ENCODE measurements at places on chromosomes 5 and 9. TPM values are rescaled to one million over a fixed set of nuclear protein-coding genes. Genes with fewer than 3 reads are reported as not detected.

GRCh38 chr9:124257844-124258606 is at the start of gene NEK6:
Gene NEK6 (plus strand): TSS chr9:124257949. CDS start chr9:124301965, 44,016 bp downstream.
- peak; percentile 58 for DNase-seq

- DNase-seq, result no peak
These were observed 5.4 kb upstream of the MAP1B start for GRCh38 chr5:72101828-72102227.

DNA sequence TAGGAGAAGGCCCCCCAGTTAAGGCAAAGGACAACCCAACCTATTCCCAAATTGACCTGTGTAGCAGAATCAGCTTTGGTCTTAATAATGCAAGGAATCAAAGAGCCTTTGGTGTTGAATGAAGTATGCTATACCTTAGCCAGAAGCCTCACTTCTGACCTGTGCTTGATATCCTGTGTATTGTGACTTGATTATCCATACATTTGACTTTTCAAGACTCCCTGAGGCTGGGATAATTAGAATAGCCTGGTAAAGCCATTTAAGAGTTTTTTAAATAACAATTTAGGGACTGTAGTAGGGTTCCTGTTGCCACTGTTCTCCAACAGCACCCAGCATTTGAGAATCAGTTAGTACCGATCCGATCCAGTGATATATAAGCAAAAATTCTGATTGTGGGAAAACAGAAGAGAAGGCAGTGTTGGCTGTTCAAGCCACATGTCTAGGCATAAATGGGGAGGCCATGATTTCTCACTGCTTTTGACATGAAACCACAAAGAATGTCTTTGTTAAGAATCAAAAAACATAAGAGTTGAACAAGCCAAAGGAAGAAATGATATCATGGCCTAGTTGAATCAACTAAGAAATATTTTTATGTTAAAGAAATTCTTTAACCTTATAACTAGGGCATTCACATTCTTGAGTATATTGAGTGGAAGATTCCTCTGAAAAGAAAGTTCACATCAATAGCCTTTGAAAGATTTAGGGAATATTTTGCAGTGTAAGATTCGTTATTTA is 98.9 kb downstream of the F2RL2 start:
- DNase-seq, result no peak

DNA sequence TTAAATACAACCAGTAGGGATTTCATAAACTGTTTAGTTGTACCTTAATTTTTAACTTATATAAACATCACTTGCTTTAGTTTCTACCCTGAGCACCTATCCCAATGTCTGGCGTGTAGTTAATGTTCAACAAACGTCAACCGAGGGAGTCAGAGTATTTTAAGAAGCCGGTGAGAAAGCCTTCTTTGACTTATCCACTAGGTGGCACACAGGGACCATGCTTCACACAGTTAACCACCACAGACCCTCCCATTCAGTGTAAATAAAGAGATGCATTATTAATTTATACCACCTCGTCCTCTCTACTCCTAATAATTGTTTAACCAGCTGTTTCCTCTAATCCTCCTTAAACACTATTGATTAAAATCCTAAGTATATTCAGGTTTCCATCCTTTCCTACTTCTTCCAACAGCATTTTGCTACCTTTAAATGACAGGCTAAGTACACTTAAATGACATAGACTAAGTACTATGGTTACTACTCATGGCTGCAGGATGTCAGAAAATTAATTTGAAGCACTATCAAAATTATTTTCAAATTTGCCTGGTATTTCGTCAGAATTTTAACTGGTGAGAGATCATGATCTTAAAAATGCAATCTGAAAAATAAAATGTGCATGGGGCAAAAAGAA is 2.3 kb downstream of the HAPLN1 start:
- DNase-seq, result no peak

- no peak for DNase-seq
These were observed 93.1 kb downstream of the RALGPS1 start for GRCh38 chr9:127007638-127008037.

DNA sequence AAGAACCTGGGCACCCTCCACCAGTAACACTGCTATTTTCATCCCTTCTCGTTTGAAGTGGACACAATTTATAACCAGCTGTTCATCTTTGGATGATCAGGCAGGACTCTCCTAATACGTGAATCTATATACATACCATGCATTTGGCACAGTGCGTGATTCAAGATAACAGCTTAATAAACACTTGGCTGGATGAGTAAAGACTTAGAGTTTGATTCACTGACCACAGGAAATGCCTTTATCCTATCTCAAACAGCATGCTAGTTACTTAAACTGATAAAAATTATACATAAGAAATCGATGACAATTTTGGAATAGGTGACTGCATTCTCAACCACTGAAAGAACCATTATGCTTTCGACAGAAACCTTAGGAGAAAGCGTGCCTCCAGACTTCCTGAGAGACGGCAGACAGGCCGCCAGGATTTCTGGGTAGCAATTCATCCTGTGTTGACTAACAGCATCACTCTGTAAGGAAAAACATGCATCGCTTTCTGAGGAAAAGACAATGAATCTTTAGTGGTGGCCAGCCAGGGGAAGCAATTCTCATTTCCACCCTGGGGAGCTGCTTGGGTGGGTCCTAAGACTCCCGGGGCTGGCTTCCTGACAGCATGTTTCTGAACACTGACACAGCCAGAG is 9.7 kb downstream of the MRPL36 start:
- DNase-seq, result no peak

DNA sequence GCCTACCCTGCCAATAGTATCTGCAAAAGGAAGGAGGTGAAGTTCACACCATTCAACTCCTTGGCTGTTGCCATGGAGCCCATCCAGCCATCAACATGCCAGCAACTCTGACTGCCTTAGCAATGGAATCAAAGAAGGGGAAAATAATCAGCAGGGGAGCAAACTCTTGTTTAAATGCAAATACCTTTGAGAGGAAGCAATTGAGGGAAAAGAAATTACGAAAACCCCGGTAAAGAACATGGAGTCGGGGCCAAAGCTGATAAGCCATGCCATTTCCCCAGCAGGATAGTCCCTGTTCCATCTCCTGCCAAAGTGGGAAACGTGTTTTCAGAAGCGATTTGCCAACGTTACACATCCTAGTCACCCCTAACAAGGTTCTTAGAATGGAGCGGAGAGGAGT is 69.0 kb downstream of the MFAP3 start:
- no peak for DNase-seq

DNA sequence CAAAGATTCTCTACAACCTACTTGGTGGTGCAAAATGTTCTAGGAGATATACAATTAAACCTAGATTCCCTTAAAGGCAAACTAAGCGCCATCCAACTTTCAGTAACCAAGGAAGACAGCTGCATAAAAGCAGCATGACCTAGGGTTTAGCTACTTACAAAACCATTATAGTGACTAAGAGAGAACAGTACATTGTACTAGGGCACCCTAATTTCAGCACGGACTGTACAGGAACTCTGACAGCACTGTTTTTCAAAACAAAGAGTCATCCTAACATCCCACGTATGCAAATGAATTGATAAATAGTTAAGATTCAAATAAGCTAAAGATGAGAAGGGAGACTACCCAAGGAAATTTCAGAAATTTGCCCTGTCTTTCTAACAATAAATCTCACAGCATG is 30.0 kb downstream of the STRBP start:
- DNase-seq, result no peak

GRCh38 chr5:73374520-73375190 is 73.9 kb downstream of the FOXD1 start:
- no peak for DNase-seq

DNA sequence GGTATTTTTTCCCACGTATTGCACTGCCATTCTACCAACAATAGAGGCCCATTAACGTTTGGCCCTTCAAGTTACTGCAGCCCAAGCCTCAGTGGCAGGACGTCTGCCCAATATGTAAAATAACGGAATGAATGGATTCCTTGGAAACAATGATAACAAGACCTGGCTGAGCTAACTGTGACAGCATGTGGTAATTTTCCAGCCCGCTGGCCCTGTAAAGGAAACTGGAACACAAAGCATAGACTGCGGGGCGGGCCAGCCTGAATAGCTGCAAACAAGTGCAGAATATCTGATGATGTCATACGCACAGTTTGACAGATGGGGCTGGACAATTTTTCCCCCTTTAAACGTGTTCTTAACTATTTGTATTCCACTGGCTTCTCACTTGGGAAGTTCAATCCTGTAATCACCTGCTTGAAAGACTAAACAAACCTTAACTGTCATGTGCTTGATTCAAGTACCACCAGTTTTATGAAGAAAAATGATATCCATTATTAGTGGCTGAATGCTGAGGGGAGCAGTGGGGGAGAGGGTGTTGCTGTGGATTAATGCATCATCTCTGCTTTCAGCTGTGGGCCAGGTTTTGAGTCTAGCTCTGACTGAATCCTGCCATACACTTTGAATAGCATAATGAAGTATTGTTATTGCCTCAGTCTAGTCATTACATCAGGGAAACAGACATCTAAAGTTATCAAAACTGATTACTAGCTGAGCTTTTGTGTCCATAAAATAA is 323.9 kb downstream of the TMEM161B start:
- no peak for DNase-seq

DNA sequence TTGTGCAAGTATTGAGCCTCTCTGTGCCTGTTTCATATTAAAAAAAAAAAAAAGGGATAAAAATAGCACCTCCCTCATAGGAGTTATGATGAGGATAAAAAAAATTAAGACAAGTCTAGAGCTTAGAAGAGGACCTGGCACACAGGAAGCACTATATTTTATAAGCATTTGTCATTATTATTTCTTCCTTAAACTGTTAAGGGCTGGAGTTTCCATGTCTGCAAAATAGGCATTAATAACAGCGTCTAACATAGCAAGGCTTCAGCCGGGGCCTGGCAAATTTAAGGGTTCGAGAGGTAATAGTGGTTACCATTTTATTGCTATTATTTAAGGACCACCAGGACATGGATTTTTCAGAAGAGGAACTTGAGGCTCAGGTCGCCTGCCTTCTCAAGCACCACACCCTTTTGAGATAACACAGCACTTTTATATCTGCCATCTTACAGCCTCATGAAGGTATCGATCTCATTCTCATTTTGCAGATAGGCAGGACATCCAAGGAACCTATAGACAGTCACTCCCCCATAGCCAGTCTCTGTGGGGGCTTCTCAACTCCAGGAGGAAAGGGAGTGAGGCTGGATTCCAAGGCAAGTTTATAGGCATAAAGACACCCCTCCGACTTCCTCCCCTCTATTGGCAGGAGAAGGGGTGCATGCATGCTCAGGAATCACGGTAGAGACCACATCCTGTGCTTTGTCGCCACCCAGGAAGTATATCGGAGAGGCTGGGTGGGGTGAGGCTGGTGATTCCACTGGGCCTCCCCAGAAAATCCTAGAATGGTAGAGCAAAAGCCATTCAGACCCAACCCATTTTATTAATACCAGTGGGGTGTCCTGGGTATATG is 2.4 kb downstream of the ANXA6 start:
- peak; percentile 54 for DNase-seq

GRCh38 chr9:12923468-12924009 is 148.7 kb downstream of the LURAP1L start:
- DNase-seq, result no peak

The IL13 gene
- 0.28 TPM for polyA plus RNA-seq

The LCN2 gene
- 0.44 TPM for polyA plus RNA-seq

The PTPN3 gene
- not detected for polyA plus RNA-seq

The ERAP2 gene
- polyA plus RNA-seq, result 8.1 TPM

The PCDHA4 gene
- not detected for polyA plus RNA-seq

Measured in immature natural killer cell (primary cell).